ENCODE measurements at places on chromosomes 12 and 14.

DNA sequence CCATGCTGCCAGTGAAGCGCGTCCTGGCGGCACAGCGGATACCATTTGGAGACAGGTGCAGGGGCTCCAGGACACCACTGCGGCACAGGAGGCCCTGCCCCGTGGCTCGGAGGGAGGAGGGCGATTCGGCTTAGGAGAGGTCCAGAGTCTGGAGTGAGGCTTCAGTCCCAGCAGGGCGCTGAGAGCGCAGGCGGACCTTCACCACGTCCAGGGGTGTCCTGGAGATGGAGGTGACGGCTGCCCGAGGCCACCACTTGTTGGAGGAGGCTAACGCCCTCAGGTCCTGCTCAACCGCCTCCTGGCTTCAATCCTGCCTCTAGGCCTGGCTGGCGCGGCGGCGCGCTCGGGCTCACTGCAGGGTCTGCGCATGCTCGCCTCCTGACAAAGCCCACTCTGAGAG is 45.7 kb downstream of the EIF2S3B start:
- no peak for DNase-seq

GRCh38 chr12:92085040-92085735 is 60.5 kb downstream of the BTG1 start:
- no peak for DNase-seq

DNA sequence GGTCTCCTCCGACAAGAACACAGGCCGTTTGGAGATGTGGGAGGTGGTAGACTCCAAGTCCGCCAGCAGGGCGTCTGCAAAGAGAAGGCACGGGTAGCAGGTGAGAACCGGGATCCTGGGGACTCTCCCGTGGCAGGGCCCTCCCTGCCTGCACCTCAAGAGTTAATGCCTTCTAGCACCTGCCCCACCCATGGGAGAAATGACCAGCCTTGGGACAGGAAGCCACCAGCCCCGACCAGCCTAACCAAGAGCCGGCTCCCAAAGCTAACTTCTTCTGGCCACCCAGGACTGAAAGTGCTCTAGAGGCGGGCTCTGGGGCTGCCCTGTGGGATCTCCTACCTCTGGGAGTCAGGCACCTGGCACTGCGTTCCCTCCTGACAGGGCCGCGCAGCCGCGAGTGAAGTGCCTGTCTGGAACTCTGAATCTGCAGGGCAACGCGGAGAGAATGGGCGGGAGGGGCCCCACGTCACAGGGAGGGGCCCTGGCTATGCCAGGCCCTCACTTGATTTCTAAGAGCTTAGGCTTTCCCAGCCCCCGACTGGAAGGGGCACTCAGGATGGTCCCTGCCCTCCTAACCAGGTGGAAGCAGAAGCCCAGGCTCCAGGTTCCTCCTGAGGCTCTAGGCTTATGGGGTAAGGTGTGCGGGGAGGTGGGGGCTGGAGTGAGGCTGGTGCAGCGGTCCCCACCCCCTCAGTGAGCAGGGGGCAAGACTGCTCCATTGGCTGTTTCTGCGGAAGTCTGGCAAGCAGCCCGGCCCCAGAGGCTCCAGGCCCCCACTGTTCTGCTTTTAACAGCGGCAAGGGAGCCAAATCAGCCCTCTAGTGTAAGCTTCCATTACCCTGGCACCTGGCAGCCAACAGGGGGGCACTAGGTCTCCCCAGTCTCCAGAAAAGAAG is 23.6 kb upstream of the RPLP0 start:
- peak; percentile 87 for DNase-seq

DNA sequence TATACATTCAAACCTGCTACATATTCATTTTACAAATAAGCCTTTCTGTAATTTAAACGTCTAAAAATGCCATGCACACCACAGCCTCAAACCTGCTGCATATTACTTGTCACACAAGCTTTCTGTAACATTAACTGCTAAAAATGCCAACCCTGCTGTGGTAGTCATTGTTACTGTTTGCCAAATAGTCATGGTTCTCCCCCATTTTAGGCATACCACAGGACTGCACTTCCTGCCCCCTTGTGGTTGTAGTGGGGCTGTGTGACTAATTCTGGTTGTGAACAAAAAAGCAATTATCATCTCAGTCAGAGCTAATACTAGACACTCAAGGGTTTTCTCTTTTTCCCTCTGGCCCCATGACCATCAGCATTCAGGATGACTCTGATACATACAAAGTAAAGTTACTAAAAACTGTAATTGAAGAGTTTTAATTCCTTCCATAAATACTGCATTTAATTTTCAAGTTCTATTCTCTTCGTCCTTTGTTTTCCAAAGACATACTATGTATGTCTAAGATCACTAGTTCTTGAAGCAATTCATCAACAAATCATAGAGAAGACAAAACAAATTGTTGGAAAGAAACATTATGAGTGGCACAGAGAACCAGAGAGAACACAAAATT is 5.7 kb upstream of the SLC35F4 start:
- peak; percentile 35 for DNase-seq

DNA sequence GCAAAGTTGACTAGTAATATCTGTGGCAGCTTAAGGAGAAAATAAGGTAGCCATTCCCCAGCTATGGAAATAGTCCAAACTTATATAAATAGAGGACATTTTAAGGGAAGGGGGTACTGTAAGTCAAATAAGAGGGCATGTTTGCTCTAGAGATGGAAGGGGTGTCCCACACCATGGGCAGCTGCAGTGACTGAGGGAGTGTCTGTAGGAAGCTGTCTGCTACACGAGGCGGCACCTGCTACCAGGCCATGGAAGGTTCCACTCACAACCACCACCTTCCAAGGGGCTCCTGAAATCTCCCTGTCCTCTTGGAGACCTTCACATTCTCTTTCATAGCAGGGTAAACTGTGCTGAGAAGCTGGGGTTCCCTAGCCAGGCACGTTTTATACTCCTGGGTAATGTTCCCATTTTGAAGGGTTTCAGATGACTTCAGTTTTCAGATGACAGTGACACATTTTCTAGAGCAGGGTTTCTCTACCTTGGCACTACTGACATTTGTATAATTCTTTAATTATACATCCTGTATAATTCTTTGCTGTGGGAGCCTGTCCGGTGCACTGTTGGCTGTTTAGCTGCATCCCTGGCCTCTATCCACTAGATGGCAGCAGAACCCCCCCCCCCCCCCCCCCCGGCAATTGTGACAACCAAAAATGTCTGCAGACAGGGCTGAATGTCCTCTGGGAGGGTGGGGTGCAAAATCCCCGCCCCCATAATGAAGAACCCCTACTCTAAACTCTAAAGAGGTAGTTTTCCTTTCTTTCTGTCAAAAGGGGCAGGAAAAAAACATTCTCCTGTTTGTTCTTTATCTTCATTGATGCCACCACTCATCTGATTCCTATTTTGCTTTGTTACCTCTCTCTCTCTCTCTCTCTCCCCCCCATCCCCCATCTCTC is 11.6 kb upstream of the SMCO2 start:
- no peak for DNase-seq

- DNase-seq = no peak
Observed at GRCh38 chr14:45793081-45793480, 540.1 kb upstream of the MIS18BP1 start.

DNA sequence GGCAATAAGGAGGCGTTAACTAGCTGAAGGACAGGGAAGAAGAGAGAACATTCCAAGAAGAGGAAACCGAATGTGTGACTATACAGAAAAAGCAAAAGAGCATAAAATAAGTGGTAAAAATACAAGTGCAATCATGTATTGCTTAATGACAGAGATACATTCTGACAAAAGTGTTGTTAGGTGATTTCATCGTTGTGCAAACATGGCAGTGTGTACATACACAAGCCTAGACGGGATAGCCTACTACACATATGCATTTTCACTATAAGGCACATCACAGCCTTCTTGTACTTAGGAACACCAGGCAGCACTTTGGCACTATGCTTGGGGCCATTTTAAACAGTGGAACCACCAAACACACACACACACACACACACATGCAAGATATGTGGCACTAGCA is 299.3 kb downstream of the BCAT1 start:
- no peak for DNase-seq

- DNase-seq = no peak
Observed at GRCh38 chr12:5577211-5577612, 145.3 kb downstream of the NTF3 start.

DNA sequence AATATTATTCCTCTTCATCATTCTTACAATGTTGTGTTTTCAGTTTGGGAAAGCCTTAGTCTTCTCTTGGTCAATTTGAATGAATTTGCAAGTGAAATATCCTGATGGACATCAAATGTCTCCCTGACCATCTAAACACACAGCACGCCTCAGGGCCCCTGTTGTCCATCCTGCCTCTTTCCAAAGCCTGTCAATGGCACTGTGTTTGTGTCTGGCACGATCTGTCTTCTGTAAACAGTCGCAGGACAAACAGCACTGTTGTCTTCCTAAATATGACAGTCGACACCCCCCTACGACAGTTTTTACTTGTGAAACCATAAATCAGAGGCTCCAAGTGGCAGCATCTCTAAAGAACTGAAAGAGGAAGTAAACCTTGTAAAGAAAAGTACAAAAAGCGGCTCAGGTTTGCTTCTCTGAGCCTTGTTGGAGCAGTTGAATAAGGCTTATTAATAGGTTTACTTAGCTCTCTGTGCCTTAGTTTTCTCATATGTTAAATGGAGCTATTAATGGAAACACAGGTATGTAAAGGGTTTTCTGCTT is 285.8 kb downstream of the NRXN3 start:
- peak; percentile 41 for DNase-seq

- no peak for DNase-seq
Observed at GRCh38 chr14:42556551-42556950, 949.9 kb downstream of the LRFN5 start.

GRCh38 chr14:82385048-82385447 is 851.4 kb upstream of the SEL1L start:
- peak; percentile 77 for DNase-seq

DNA sequence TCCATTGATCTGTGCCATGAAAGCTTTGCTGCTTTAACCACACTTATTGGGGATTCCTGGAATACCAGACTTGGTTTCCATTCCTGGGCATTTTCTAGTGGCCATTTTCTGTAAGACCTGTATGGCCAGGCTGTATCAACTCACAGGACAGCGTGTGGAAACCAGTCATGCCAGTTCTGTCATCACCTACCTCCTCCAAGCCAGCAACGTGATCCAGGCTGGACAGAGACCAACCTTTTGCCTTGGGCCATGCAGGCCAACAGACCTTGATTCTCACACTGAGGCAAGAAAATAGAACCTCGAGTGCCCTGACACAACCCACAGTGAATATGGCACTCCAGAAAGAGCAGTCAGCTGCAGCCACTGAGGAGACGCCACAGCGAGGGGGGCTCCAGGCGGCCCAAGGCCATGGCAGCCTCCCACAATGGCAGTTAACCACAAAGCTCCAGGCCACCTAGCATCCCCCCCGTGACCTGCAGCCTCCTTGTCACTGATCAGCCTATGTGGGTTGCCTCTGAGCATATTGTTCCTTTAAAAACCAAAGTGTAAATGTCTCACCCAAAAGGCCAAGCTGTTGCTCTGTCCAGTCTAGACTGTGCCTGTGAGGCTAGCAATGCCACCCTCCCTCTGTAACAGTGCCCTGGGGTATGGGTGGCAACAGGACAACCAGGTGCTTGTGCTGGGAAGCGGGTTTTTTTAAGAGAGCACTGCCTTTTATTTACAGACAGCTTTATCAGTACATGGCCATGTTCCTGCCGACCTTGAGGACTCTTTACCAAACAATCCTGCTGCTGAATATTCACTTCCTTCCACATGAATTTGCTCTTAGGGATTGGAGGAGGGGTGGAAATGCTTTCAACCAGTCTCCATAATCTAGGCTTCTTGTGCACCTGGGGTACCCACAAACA is 168.7 kb upstream of the HIF1A start:
- DNase-seq = no peak

DNA sequence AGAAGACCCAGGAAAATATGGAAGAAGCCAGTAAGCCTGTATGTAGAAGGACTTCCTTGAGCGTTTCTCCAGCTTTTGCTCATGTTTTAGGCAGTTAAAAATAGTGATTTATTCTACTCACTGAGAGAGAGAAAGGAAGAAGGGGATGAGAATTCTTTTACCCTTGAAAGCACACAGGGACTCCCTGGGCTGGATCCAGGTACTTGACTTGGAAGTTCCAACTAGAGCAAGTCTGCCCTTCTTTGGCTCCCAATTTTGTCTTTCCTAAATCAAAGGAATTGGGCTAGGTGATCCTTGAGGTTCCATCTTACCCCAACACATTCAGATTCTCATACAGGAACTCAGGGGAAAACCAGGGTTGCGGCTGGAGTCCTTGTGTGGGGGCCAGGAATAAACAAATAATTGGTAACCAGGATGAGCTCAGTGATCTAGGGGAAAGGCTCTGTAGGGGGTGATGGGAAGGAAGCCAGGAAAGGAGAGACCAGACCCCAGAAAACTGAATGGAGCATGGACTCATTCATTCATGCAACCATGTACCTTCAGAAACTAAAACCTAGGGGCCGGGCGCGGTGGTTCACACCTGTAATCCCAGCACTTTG is 11.5 kb upstream of the ITGA5 start:
- DNase-seq = no peak

GRCh38 chr12:71475280-71475679 is 35.7 kb downstream of the LGR5 start:
- DNase-seq = no peak

DNA sequence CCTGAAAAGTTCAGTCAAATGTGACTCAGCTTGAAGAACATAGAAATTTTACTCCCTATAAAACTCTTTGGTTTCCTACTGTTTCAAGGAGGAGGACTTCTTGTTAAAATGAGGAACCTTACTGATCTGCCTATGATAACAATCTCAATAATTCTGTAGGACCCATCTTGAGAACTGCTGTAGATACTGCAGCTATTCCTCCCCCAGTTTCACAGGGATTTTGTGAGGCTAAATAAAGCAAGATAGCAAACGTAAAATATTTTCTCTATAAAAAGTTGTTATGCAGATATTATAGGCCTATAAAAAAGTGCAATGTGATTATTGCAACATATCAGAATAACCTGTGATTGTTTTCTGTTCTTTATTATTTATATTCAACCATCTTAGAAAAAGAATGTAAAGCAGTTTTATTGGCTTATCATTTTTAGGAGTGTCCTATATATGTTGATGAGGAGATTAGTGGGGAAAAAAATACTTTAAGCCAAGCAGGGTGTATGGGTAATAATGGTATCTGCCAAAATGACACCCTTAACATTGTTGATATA is 12.1 kb downstream of the CLEC14A start:
- DNase-seq = no peak

GRCh38 chr12:48717252-48717695 is 767 bp upstream of the CCNT1 start:
- DNase-seq = no peak

GRCh38 chr12:65663648-65664047 is 160.6 kb upstream of the HMGA2 start:
- DNase-seq = no peak

GRCh38 chr12:15427913-15428312 is 105.6 kb downstream of the PTPRO start:
- DNase-seq = no peak

DNA sequence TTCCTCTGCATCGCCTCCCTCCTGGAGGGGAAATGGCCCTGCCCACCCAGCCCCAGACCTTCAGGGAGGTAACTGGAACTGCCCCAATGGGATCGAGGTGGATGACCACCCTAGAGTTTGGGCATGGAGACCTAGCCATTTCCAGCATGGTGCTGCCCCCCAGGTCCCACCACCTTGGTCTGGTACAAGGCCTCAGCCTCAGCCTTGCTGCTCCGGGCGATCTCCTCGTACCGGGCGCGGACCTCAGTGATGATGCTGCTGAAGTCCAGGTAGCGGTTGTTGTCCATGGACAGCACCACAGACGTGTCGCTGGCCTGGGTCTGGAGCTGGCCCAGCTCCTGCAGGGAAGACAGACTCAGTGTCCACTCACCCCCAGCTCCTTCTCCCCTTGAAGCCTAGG is 4.4 kb downstream of the KRT78 start:
- DNase-seq = no peak

GRCh38 chr12:41476499-41477439 is 288.6 kb downstream of the PDZRN4 start:
- DNase-seq = no peak

All from NCI-H2081 (cell line).